ENCODE measurements at places on chromosomes 4 and X.

DNA sequence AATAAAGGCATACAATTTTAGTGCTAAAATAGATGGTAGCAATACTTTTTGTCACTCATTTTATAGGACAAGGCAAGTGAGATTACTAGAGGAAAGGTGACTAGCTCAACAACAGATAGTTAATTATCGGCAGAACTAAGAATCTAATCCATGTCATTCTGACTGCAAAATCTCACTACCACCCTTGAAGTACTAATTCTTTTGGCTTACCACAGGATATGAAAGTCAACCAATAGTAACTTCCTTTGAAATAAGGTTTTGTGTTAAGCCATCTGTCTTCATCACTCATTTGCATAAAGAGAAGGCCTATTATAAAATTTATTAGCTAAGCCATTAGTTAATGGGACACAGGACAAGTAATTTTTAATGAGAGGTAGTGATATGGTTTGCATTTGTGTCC lies 25.3 kb upstream of the ZMAT1 start:
- no peak for DNase-seq

DNA sequence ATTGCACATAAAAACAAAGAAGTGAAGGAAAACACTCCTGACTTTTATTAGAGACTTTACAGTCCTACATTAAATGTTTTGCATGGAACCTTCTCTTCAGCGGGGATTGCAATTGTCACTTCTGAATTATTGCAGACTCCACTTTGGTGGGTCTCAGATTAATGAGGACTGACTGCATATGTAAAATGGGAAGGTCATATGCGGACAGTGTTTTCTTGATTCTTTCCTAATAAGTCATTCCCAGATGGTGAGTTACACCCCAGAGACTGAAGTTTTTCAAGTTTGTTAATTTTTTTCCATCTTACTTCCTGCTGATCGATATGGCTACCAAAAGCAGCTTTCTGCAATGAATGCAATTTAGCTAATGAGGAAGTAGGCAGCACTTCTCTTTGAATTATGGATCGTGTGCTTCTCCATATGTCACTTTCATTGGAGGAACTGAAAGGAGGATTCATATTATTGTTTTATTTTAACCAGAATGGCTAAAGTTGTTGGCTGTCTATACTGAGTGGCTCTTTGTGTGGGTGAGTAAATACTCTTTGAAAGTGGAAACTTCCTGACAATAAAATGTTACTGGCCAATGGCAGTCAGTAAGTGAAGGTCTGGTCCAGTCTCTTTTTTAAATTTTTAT lies 119.3 kb upstream of the CLNK start:
- no peak for DNase-seq

- DNase-seq = no peak
These were observed 84.2 kb upstream of the TLL1 start for GRCh38 chr4:165788686-165789463.

DNA sequence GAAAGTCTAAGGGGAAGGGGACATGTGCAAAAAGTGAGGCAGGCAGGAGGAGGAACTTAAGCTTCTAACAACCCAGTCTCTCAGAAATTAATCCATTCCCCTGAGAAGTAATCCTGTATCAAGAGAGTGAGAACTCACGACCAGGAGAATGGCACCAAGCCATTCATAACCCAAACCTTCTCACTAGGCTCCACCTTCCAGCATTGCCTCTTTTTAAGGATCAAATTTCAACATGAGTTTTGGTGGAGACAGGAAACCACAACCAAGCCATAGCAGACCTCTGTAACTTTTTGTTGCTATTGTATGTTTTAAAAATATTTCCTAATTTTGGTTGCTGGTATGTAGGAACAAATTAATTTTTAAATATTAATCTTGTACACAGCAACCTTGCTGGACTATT lies 32.8 kb downstream of the PASD1 start:
- no peak for DNase-seq

DNA sequence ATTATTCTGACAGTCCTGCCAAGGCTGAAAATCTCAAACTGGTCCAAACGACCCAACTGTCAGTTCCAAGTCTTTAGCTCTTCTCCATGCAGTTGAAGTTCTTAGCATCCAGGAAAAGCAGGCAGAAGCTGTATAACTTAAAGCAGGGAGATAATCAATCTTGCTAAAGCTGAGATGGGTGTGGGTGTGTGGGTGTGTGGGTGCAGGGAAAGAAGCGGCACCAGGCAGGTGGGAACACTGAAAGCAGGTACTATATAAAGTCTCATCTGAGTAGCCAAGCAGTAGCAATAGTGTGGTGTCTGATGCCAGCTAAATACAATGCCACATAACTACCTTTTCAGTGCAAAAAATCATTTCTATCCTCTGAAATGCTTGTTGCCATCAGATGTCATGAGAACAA lies 69.7 kb upstream of the EGFL6 start:
- no peak for DNase-seq

GRCh38 chrX:16212024-16212423 lies 44.7 kb downstream of the MAGEB17 start:
- no peak for DNase-seq

DNA sequence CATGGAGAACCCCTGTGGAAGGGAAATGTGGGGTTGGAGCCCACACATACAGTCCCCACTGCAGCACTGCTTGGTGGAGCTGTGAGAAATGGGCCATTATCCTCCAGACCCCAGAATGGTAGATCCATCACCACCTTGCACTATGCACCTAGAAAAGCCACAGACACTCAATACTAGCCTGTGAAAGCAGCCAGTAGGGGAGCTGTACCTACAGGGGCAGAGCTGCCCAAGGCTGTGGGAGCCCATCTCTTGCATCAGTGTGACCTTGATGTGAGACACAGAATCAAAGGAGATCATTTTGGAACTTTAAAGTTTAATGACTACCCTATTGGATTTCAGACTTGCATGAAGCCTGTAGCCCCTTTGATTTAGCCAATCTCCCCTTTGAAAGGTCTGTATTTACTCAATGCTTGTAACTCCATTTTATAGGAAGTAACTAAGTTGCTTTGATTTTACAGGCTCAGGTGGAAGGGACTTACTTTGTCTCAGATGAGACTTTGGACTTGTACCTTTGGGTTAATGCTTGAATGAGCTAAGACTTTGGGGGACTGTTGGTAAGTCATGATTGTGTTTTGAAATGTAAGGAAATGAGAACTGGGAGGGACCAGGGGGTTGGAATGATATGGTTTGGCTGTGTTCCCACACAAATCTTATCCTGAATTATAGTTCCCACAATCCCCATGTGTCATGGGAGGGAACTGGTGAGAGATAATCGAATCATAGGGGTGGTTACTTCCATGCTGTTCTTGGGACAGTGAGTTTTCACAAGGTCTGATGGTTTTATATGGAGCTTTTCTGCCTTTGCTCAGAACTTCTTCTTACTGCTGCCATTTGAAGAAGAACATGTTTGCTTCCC lies 352.6 kb downstream of the INPP4B start:
- no peak for DNase-seq

GRCh38 chrX:149527705-149528104 lies 13.1 kb upstream of the EOLA1 start:
- no peak for DNase-seq

GRCh38 chrX:152853986-152854385 lies 23.1 kb downstream of the NSDHL start:
- no peak for DNase-seq

GRCh38 chr4:10456595-10457254 lies 501 bp downstream of the ZNF518B start:
- DNase-seq = peak; percentile 58

DNA sequence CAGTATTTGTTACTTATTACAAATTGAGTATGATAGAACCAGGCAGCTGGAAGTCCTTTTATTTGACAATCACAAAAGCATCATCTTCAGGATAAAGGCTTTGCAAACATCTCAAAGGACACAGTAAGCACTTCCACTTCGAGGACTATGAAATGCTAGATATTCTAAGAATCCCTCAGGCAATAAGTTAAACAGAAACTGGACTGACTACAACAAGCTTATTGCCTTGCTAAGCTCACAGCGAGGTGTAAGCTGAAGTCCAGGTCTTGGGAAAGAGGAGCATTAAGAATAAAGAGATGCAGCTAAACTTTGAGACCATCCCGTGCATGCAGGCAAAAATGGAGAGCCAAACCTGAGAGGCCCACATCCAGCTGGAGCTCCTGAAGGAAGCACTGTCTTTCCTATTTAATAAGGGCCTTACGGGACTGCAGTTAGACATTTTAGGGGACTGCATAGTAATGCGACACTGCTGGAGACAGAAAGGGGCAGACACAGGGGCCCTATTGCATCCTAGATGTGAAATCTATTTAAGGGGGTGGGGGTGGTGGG lies 38.7 kb downstream of the DCHS2 start:
- no peak for DNase-seq

DNA sequence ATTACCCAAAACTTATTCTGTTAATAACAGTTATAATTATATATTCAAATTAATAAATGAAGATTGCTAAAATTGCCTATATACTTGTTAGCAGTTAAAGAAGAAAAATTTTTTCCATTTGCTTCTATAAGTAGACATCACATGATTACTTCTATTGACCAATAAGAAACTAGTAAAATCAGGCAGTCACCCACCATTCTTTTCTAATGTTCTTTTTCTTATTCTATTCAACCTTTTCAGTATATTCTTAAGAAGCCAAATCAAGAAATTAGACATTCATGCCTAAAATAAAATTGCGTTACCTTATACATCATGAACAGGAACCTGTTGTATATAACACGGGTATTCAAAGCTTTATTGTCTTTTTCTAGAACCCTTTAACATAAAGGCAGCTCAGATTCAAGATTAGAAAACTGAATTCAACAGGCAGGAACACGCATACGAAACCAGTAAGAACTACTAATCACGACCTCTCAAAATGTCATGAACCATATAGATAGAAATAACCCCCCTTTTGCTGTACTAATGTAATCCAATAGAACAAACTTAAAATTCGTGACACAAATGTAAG lies 568.1 kb upstream of the DIPK2B start:
- DNase-seq = no peak
